Eye (tissue), 1 donor: ENCODE measurements at places on chromosomes 16 and 17.

- DNase-seq = no peak
These were observed 181.4 kb upstream of the WSCD1 start for GRCh38 chr17:5888811-5889210.

DNA sequence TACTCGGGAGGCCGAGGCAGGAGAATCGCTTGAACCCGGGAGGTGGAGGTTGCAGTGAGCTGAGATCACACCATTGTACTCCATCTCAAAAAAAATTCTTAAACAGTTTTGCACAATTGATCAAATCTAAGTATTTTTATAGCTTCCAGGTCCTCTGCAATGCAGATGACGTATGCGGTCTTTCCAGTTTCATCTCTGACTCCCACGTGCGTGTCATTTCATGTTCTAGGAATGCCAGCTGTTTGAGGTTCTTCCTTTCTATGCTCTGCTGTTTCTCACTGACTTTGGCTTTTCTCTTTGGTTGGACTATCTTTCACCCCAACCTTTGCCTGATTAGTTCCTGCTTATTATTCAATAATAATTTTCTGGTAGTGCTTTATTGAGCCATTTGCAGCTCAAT lies 16.2 kb downstream of the CHP2 start:
- DNase-seq = peak; percentile 16

DNA sequence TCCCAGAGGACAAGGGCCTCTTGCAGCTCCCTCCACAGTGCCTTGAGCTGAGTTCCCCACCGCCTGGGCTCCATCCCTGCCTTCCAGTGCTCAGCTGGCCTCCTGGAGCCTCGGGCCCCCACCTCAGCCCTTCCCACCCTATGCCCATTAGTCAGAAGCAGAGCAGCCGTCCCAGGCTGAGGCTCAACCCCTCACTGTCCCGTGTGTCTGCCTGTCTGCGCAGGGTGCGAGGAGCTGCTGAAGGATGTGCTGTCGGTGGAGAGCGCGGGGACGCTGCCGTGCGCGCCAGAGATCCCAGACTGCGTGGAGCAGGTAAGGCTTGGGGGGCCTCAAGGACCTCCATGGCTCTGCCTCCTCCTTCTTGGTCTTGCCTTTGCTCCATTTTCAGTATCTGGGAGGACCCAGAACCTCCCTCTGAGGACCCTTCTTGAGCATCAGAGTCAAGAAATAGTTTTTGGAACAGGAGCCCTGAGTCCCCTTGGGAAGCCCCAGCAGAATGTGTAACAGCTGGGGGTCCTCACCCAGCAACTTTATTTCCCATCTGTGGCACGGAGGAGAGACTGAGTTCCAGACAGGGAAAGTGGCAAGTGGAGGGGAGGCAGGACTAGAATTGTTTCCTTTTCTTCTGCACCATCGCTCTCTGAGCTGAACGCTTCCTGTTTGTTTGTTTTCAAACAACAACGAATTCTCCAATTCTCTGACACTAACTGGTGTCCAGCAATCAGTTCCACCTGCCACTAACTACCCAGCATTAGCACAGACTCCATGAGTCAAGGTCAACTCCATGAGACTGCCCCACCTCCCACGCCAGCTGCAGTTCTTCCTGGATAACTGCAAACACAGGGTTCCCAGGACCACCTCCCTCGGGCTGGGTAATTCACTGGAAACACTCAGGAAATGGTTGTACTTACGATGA lies 42.6 kb downstream of the RAB11FIP4 start:
- DNase-seq = no peak

DNA sequence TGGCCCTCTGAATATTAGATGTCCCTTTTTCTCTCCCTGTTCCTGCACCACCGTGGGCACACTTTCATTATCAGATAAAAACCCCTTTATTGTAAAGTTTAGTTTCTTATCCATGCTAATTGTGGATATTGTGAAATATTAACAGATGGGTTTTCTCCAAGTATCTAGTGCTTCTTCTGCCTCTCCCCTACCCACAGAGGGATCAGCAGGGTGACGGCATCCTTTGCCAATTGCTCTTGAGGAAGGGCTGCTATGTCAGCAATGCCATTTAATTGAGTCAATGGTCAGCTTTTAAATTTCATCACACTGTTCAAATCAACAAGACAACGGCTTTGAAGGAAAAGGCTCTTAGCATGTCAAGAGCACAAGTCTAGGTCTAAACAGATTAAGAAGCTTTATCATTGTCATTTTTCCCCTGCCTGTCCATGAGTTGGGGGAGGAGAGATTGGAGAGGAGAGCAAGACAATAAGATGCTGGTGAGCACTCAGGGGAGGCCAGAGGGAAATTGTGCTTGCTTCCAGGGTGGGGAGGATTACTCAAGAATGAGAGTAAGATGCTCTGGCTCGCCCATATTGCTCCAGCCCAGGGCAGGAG lies 443.0 kb upstream of the CCL2 start:
- peak; percentile 9 for DNase-seq

GRCh38 chr16:788399-789126 lies at the start of gene CHTF18:
Gene CHTF18, plus strand, starts transcription at chr16:788620. Its CDS starts 65 bp downstream, at chr16:788685.
- DNase-seq = peak; percentile 96

- no peak for DNase-seq
These were observed 19.9 kb upstream of the COL1A1 start for GRCh38 chr17:50221266-50221863.

DNA sequence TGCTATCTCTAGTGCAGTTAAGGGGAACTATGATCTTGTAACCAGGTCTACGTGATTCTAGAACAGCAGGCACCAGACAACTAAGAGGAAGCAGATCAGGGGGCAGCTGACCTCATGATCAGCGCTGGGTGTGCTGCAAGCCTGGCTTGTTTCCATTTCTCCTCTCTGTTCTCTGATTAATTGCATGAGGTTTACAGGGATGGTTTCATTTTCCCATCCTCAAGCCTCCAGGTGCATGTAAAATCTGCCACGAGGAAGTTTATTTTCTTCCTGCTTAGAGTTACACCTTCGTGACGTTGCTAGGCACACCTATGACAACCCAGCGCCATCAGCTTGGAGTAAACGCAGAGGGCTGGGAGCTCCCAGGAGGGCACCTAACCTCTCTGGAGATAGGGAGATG lies 4.3 kb upstream of the NUPR1 start:
- DNase-seq = no peak

DNA sequence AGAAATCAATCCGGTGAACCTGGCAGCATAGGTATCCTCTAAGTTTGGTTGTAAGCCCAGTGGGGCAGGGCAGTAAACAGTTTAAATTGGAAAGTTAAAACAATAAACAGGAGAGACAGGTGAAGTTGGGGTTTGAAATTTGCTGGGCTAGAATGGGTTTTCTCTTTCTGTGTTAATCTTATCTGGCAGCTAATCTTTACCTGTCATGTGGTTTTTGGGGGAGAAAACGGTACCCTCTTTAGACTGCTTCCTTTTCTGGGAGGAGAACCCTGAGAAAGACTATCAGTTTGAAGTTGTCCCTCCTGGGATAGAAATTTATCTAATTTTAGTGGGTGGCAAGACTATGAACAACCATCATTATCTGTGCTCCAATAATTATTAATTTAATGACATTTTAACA lies 24.0 kb downstream of the CDH13 start:
- DNase-seq = no peak

- DNase-seq = no peak
These were observed 151.5 kb downstream of the STX8 start for GRCh38 chr17:9424071-9424640.

DNA sequence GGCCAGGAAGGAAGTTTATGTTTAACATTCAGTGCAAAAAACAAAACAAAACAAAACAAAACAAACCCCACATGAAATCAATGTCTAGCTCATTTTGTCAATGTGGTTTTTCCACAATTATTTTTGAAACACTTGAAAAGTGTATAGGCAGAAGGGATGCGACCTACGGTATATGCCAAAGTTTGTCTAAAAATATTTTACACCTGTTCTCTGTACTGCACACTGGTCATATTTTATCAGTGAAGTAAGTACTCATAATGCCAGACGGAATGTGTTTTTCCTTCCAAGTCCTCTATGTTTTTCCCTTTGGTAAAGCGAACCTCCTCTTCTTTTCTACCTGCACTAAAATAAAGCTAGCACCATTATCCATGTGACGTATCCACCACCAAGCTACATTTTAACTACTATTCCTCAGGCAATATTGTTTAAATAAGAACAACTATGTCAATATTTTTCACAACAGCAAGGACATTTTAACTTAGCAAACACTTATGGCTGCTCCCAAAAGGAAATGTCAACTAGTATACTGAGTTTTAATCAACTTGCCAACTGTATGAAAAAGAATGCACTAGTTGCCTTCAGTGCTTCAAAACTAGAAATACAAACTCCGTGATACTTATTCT lies 10.3 kb downstream of the TOB1 start:
- DNase-seq = no peak

GRCh38 chr16:10547708-10548107 lies 32.7 kb downstream of the EMP2 start:
- no peak for DNase-seq

GRCh38 chr17:38874505-38875400 lies 4.9 kb downstream of the LASP1 start:
- DNase-seq = peak; percentile 72

DNA sequence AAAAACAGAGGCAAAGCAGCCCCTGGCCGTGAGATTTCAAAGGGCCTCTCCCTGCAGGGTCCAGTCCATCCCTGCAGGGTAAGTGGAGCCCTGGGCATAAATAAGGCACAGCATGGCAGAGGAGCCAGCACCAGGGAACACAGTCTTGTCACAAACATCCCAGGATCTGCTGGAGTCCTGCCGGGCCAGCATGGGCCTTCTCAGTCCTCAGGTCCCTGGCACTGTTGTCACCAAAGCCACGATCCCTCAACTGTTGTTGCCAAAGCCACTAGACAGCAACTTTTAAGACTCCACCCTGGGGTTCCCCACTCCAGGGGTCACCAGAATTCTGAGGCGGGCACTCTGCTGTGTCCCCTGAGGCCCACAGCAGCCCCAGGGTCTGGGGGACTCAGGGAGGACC lies 47.8 kb upstream of the BAHCC1 start:
- no peak for DNase-seq

- DNase-seq = no peak
These were observed 1.1 kb upstream of the ZNF263 start for GRCh38 chr16:3282103-3282729.

DNA sequence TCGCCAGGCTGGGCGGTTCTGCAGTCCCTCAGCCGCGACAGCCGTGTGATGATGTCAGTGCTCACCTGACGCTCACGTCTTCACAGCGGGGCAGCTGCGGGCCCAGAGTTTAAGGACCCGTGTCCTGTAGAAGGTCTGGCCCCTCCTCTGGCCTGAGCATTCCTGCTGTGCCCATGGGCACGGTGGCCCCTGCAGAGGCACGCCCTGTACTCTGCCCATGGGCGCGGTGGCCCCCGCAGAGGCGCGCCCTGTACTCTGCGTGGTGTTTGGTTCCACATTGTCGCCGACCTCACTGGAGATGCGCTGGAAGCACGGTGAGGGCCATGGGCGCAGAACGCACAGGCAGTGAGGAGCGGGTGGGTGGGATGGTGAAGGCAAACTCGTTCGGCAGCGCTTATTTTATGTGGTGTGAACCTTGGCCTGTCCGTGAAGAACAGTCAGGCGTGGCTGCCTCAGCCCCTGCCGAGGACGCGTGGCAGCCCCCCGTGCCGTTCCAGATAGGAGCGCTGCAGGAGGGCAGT lies 122.0 kb downstream of the BANP start:
- no peak for DNase-seq

GRCh38 chr16:50761267-50761666 lies 19.4 kb downstream of the CYLD start:
- no peak for DNase-seq

- DNase-seq = peak; percentile 54
These were observed 458.6 kb upstream of the GOT2 start for GRCh38 chr16:59192551-59193199.

GRCh38 chr17:12850996-12851395 lies 61.7 kb downstream of the ARHGAP44 start:
- no peak for DNase-seq

DNA sequence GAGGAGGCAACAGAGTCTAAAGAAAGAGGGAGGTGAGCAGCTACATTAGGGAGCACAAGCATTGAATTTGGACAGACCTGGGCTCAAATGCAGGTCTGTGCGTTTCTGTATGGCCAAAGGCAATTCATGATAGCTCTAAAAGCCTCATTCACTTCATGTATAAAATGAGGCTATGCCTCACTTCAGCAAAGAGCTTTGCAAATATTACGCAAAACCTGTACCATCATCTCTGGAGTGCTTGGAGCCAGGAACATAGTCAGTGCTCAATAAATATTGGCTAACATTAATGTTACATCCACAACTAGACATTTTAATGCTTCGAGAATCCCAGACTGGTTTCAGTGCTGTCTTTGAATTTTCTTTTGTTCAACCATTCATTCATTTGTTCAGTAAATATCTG lies 254.7 kb upstream of the CDH11 start:
- no peak for DNase-seq

GRCh38 chr16:70730944-70731343 lies 45.1 kb upstream of the MTSS2 start:
- DNase-seq = no peak
